AG04450 (cell line): ENCODE measurements at places on chromosomes 6 and 20. TPM values are rescaled to one million over a fixed set of nuclear protein-coding genes. Genes with fewer than 3 reads are reported as not detected.

HLA-DQA2 gene
- not detected in 2 replicates for polyA plus RNA-seq

- DNase-seq, result no peak
Measured at GRCh38 chr6:3872370-3872854, 23.2 kb downstream of the FAM50B start.

BPIFB2 gene
- polyA plus RNA-seq, result not detected in 2 replicates

KCNQ5 gene
- polyA plus RNA-seq, result 0.52 TPM in 2 replicates

- DNase-seq, result no peak
Measured at GRCh38 chr6:35489066-35489465, 7.8 kb downstream of the TEAD3 start.

SEMG1 gene
- polyA plus RNA-seq, result not detected in 2 replicates

- DNase-seq, result no peak
Measured at GRCh38 chr6:135992739-135993138, 141.2 kb downstream of the PDE7B start.

DNA sequence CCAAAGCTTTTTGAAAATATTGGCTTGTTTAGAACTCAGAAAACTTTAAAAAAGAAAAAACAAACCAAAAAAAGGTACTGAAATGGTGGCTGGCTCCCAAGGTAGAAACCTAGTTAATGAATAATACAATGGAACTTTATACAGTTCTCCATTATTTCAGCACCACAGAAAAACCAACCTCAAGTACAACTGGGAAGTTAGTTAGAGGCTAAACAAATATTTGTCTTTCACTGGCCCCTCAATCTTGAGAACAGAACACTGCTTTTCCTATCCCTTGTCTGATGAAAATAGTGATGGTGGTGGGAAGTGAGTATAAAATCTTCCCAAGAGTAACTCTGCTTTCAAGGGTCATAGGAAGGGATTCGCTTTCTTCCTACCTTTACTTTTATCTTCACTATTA is 126.5 kb downstream of the REV3L start:
- DNase-seq, result no peak

SLC35D3 gene
- polyA plus RNA-seq, result not detected in 2 replicates

GRCh38 chr6:139600343-139600742 is 225.9 kb upstream of the CITED2 start:
- no peak for DNase-seq

DNA sequence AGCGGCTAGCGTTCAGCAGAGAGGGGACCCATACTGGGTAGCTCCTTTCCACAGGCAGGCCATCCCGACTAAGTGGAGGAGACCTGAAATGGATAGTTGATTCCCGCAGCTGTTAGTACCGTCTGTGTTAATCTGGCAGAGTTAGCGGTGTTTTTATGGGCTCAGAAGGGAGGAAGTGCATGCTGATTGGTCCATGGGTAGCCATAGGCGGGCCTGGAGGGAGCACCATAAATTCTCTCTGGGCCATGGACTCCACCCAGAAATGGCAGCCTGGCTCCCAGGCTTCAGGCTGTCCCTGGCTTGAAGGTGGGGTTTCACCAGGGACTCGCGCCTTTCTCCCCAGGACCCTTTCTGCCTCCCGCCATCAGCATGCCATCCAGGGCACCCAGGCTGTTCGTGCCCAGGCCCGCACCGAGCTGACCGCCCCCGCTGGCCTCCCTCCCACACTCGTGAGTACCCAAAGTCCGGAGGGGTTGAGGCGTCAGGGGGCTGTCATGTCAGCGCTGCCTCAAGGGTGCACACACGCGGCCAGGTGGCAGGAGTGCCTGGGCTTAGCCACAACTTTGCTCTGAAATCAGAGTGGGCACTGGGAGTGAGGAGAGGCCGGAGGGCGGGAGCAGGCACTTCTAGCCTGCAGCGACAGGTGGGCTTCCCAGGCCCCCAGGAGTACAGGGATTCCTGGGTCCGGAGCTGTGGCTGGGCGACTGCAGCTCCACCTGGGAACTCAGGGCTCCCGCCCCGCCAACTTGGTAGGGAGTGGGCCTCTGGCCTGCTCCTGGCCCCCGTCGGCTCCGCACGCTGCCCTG is 694.3 kb upstream of the FLRT3 start:
- no peak for DNase-seq

GRCh38 chr6:10759884-10760329 is 12.3 kb downstream of the TMEM14B start:
- DNase-seq, result peak; percentile 33

- DNase-seq, result no peak
Measured at GRCh38 chr6:44375071-44375470, 12.4 kb upstream of the CDC5L start.

DNA sequence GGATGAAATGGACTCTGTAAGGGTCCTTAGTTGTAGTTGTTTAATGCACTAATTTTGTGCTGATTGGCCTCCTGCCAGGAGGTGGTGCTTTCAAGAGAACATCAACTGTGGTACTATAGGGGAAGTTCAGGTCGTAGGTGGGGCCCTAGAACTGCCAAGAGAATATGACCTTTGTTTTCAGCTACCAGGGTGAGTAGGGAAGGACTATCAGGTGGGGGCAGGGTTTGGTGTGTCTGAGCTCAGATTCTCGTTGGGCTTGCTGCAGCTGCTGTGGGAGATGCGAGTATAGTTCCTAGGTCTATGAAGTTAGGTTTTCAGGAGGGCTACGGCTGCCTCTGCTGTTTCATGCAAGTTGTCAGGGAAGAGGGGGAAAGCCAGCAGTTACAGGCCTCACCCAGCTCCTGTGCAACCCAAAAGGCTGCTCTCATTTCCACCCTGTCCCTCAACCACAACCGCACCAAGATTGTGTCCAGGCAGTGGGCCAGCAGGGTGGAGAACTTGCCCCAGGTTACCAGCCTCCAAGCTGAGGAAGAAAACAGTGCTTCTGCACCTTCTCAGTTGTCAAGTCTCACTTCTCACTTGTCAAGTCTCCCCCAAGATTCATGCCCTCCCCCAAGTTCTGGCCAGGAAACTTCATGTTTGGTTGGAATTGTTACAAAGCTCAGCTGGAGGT is 626.5 kb upstream of the MAP3K7 start:
- DNase-seq, result no peak

- DNase-seq, result no peak
Measured at GRCh38 chr6:136921936-136922684, at the start of gene SLC35D3. Gene SLC35D3 (plus strand): TSS chr6:136922301. CDS start chr6:136922429, 128 bp downstream.

- no peak for DNase-seq
Measured at GRCh38 chr20:15834857-15835256, 738.4 kb downstream of the KIF16B start.
